H4 (cell line): ENCODE measurements at places on chromosomes 11 and 22. TPM values are rescaled to one million over a fixed set of nuclear protein-coding genes. Genes with fewer than 3 reads are reported as not detected.

DNA sequence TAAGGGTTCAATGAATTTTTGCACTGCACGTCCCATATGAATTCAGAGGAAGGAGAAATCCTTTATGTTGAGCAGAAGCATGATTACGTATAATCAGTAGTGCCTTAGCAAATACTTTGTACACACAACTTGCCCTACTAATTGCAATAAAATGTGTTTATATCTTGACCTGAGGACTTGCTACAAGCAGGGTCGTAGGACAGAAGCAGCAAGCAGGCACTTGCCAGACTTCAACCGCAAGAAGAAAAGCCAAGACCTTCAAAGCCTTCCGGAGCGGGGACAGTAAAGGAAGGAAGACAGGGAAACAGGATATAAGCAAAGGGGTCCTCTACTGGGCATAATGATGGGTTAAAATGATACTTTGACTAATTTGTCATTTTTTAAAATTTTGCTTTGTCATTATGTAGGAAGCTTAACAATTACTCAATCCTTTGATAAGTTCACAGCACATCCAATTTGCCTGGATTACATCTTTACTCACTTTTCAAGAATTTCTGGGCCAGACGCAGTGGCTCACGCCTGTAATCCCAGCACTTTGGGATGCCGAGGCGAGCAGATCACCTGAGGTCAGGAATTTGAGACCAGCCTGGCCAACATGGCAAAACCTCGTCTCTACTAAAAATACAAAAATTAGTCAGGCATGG is 23.2 kb upstream of the UBASH3B start:
- peak; percentile 25 for DNase-seq

DNA sequence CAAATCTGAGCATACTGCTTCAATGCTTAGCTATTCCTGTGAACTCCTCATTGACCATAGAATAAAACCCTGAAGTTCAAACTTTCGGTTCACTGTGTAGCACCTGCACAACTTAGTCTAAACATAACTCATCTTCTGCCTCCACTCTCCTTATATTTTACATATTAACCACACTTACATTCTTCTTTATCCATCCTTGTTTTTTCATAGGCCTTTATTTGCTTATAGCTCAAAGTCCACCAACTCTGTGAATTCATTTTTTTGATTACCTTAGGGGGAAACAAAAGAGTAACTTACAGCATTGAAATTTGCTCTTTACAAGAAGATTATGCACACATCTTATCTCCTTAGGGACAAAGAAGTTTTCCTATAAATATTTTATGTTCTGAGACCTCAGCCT is 521.6 kb upstream of the FAT3 start:
- DNase-seq: no peak

- no peak for DNase-seq
Measured at GRCh38 chr22:48198489-48199459, 1436.3 kb downstream of the TBC1D22A start.

DNA sequence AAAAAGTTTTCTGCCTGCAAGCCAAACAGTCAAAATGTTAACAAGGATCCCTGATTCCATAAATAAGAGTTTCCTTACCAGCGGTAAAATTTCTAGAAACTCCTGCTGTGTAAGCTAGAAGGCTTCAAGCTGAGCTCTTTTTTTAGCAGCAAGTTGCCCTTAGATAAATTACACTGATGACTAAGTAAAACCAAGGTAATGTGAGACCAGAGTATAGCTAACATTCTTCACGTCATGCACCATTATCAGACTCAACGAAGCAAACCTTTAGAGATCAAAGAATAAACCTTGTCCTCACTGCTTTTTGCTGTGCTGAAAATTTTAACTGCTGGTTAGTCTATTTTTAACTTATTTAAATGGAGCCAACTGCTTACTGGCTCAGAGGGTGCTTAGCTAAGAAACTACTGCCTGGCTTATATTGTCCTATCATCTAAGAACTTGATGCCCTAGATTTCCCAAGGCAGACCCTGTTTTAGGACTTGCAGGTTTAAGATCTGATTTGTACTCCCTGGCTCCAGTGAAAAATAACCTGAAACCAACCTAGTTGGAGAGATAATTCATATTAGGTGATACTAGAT is 900.7 kb downstream of the JRKL start:
- peak; percentile 50 for DNase-seq

GRCh38 chr22:37747715-37748100 is 50.9 kb downstream of the TRIOBP start:
- DNase-seq: no peak

DNA sequence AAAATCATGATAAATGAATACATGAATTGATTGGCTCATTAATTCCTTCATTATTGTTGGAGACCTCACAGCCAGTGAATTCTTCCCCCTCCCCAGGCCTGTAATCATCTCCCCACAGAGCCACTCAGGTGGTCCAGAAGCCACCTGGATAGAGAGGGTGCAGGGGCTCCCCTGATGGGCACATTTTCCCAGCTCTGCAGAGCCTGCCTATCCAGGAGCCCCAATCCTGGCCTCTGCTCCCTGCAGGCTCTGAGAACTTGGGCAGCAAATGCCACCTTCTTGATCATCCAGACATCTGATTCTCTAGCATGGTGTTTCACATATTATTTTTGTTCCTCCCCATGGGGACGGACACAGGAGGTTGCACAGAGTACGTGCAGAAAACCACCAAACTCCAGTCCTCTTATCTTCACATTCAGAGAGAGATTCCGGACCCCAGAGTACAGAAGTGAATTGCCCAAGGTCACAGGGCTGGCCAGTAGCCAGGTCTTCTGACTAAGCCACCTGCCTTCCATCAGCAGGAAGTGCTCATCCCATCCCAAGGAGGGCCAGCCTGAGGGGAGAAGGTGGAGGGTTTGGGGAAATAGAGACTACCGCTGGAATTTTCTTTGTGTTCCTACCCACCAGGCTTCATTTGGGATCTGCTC is 348.0 kb downstream of the BUD13 start:
- no peak for DNase-seq

DNA sequence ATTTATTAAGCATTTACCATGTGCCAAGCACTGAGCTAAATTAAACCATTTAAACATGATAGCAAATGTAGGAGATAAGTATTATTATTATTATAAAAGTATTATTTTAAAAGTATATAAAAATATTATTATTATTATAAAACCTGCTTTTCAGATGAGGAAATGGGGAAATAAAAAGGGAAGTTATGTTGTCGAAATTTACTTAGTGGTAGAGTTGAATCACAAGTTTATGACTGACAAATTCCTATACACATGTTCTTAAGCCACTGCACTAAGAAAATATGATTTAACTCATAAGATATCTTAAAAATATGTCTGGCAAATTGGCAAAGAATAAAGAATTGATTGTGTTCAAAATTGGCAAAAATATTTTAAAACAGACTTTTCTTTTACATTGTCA is 53.8 kb downstream of the CASP12 start:
- DNase-seq: no peak

Gene EXPH5
- 0.49 and 2.1 TPM in 2 replicates for total RNA-seq

Gene MAPK12
- 33.3 and 37.8 TPM in 2 replicates for total RNA-seq

Gene MMP12
- 0.41 and 1.5 TPM in 2 replicates for total RNA-seq
